SK-N-SH (cell line): ENCODE measurements at places on chromosomes 2 and 18. TPM values are rescaled to one million over a fixed set of nuclear protein-coding genes. Genes with fewer than 3 reads are reported as not detected.
A peak's percentile ranks its signal among the peaks of the same experiment; 100 is the strongest.

The PPP1CB gene
- polyA plus RNA-seq: 21.7 and 24.7 TPM in 2 replicates

The DSG1 gene
- polyA plus RNA-seq: 0.02 TPM in 1 of 2 replicates, not detected in the other

DNA sequence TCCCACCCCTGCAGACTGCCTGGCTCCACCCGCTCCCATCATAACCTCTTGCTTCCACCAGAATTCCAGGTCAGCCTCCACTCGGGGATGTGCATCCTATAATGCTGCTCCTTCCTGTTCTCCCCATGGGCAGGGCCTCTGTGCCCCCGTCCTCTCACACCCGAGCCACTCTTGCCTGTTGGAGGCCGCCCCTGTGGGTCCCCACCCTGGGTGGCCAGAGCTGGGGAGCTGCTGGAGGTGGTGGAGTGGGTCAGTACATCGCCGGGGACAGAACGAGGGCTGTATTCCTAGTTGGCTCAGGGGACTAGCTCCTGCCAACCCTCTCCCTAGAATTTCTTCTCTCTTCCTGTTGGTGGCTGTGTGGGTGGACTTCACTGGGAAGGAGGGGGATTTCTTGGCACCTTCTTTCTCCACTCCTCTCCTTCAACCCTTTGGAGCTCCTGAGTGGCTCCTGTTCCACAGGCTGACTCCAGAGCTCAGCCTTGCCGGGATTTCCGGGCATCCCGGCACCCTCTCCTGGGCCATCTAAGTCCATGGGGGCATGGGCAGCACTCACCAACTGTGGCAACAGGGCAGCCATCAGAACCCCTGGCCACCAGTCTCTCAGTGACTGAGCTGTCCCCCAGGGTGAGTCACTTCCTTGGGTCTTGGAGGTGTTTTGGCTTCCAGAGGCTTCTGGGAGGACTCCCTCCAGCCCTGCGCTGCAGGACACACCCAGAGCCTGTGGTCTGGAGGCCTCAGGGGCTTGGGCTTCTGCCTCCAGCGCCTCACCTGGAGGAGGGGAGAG is 88.2 kb upstream of the MCFD2 start:
- no peak for DNase-seq

DNA sequence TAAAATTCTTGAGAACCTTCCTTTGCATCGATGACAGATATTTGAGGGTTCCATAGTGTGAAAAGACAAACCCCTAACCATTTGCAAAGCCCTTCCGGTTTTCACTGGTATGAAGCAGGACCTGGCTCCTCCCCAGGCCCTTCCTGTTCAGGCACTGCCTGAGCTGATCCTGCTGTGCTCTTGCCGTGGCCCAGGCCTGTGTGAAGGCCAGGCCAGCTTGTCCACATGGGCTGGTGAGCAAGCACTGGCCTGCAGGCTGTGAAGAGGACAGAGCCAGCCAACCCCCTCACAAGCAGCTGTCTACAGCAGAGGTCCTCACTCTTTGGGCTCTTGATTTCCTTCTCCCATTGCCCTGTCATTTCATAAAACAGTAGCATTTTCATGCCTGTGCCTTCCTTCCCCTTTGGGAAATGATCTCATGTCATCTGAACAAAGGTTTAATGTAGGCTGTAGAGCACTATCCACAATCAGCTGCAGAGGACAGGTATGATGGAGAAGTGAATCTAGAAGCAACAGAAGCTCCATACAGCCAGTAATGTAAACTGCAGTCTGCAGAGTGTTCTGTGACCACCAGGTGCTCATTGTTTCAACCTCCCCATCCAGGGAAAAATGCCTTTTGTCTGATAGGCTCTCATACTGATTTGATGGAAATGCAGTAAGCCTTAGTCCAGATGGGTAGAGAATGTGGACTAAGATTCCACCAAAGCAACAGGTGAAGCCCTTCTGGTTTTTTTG is 19.8 kb downstream of the MPHOSPH10 start:
- DNase-seq: no peak

GRCh38 chr18:54232485-54233227 is 8.2 kb upstream of the MBD2 start:
- DNase-seq: no peak

DNA sequence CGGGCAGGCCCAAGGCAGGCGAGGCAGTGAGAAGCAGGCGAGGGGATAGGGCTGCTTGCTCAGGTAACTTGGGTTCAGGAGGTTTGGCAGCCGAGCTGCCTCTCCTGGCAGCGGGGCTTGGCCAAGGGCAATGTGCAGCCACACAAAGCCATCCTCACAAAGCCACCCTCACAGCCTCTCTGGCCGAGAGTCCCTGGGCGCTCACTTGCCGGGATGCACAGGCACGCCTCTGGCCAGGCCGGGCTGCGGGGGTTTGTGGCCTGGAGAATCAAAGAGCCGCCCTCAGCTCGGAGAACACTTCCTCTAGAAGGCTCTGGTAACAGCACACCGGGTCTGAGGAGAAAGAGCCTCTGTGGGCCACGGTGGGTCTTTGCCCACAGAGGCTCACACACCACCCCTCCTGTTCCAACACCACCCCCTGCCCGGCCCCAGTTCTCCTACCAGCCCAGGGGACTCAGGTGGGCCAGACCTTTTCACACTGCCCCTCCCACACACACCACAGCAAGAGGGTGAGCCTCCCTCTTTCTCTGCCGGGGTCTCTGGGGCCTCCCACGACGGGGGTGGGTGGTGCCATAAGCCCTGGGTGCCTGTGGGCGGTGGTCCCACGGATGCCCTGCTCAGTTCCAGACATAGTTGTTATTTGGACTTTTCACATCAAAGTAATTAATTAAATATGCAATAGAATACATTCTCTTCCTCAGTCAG is 186.9 kb downstream of the ZFP36L2 start:
- DNase-seq: no peak

DNA sequence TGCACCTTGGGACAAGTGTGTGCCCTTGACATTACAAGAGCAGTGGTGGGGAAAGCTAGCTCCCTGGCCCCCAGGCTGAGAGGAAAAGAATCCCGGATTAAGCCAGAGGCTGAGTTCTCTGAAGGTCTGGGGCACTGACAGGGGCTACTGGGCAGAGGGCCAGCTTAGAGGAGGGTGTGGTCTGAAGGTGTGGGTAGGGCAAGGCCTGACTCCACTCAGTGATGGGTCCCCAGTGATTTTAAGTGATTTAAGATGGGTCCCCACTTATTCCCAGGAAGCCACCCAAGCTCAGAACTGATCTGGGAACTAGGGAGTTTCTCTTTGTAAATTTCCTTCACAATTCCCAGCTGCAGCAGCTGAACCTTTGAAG is 8.8 kb downstream of the TMEM37 start:
- DNase-seq: no peak

GRCh38 chr18:50286391-50287027 is 983 bp downstream of the CXXC1 start:
- DNase-seq: peak; percentile 73

The GYPC gene
- polyA plus RNA-seq: not detected in 2 replicates

The TBR1 gene
- polyA plus RNA-seq: under 0.01 TPM in 1 of 2 replicates, not detected in the other

DNA sequence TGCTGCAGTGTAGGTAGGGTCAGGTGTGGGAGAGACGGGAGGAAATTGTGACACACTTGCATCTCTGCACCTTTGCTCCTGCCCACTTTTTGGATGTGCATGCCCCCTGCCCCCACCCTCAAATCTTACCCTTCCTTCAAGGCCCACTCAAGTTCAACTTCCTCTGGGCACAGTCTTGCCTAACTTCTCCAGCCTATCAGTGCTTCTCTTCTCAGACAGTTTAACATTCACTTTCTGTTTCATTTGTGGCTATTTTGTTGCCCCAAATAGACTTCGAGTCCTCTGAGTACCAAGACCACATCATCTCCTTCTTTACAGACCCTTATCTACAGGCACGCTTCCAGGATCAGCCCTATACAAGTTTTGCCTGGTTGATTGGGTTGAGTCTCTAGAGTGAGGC is 2.7 kb downstream of the ST8SIA5 start:
- no peak for DNase-seq

GRCh38 chr18:419541-420175 is 80.8 kb downstream of the COLEC12 start:
- no peak for DNase-seq

The IWS1 gene
- polyA plus RNA-seq: 24.6 and 30.0 TPM in 2 replicates

DNA sequence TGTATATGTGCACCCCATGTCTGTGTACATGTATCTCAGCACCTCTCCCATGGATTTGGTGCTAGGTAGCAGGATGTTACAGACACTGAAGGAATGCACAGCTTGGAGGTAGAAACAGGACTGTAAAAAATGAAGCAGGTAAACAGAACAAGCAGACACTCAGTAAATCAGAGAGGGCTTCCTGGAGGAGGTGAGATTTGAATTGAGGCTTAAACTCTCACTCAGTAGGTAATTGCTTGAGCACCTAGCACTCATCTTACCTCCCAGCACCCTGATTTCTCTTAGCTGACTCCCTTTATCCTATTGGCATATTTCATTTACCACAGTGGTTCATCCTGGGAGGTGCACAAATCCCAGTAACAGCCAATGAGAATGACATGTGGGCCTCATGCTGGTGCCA is 537.9 kb upstream of the RAB6C start:
- DNase-seq: no peak

DNA sequence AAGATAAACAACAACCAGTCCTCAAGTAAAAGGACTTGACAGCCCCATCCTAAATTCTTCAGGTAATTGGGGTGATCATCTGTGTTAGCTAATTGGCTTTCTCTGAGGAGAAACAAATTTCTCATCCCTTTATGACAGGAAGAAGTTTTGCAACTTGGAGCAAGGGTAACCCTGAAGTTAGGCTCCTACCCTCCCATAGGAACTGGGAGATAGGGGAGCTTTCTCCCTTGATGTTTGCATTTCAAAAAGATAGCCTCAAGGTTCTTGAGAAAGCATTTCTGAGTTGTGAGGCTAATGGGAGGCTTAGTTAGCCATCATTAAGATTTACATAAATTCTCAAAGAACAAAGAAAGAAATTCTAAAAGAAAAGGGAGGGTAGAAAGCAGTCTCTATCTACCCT is 95.4 kb downstream of the MAP2 start:
- no peak for DNase-seq

The CRACDL gene
- polyA plus RNA-seq: not detected in 2 replicates

The SERPINB11 gene
- not detected in 2 replicates for polyA plus RNA-seq

The CNGA3 gene
- polyA plus RNA-seq: not detected in 2 replicates

The LYG1 gene
- polyA plus RNA-seq: 1.2 and 1.4 TPM in 2 replicates

The C2orf15 gene
- polyA plus RNA-seq: 0.25 and 0.41 TPM in 2 replicates

The VIT gene
- polyA plus RNA-seq: not detected in 2 replicates

The MLPH gene
- polyA plus RNA-seq: 84.8 and 93.6 TPM in 2 replicates

GRCh38 chr2:64574871-64575270 is 50.7 kb downstream of the AFTPH start:
- no peak for DNase-seq

GRCh38 chr2:153871231-153872221 is at the start of gene GALNT13:
Gene GALNT13 (plus strand): TSS chr2:153871922.
- DNase-seq: peak; percentile 92

The CBLN2 gene
- polyA plus RNA-seq: 0.28 and 0.37 TPM in 2 replicates

The PARD3B gene
- 0.87 and 0.89 TPM in 2 replicates for polyA plus RNA-seq

GRCh38 chr2:45889620-45890370 is 238.3 kb downstream of the PRKCE start:
- DNase-seq: no peak

DNA sequence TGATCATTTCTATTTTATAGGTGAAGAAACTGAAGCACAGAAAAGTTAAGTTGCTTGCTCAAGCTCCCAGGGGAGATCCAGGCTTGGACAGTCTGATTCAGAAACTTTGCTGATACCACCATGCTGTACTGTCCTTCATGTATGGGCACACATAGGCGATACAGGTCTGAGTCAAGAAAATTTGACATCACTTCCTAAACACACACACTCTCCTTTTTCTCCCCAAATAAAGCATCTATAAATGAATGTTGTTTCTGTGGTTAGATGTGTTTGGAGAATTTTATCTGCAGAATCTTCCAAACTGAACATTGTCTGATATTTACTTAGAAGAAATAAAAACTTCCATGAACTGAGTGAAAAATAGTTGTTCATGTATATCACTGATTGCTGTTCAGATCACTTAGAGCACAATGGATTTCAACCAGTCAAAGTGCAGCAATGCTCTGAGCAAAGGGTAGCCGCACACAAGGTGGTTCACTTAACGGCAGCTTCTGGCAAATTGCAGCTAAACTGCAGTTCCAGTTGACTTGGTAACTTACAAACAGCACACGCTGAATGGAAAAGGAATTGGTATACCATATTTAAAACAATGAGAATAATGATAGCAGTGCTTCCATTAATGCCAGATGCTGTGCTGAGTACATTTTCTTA is 10.0 kb upstream of the AGFG1 start:
- DNase-seq: no peak

GRCh38 chr18:49398331-49398730 is 62.1 kb downstream of the DYM start:
- DNase-seq: no peak

DNA sequence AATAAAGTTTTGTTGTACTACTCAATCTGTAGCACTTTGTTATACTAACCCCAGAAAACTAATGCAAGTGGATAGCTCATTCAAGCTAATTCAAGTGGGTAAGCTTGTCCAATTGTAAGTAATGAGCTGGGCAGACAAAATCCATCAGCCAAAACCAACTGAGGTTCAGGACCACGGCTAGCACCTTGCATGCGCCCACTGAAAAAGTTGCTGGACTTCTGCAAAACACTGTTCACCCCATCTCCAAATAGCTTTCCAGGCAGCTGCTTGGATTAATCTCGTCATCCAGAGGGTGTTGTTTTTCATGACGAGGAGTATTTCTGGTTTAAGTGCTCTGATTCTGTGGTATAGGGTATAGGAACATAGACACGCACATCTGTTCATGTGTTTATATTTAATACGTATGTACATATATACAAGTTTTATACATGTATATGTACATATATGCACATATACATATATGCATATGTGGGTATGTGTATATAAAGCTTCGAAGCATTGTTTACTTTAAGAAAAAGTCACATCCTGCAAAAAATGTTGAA is 307.5 kb downstream of the GALR1 start:
- no peak for DNase-seq

DNA sequence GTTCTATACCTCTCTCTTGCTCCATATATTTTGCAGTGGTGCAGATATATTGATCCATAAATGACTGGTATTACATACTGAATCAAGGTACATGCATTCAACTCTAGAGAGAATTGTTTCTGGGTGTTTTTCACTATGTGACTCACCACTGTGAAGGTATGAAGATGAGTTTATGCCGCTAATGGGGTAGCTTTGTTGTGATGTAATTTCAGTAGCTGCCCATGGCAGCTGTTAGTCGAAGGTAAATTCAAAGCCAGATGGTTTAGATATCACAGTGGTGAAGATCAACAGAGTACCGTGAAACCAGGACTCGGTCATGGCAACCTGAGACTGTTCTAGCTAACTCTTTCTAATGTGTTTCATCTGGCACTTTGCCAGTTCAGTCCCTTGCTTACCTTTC is 50.4 kb downstream of the PKP4 start:
- DNase-seq: no peak

- DNase-seq: no peak
These were observed 3.7 kb upstream of the MFSD6 start for GRCh38 chr2:190404487-190404886.

- no peak for DNase-seq
These were observed 191.4 kb downstream of the SPP2 start for GRCh38 chr2:234241656-234242458.

GRCh38 chr2:39593439-39594393 is 72.0 kb upstream of the TMEM178A start:
- DNase-seq: no peak

- DNase-seq: peak; percentile 10
These were observed 280.7 kb upstream of the HNRNPA3 start for GRCh38 chr2:176931588-176932563.
